T follicular helper cell (primary cell): ENCODE measurements at places on chromosomes 7 and 10.

- no peak for DNase-seq
These were observed 45.6 kb downstream of the SFMBT2 start for GRCh38 chr10:7365027-7365745.

DNA sequence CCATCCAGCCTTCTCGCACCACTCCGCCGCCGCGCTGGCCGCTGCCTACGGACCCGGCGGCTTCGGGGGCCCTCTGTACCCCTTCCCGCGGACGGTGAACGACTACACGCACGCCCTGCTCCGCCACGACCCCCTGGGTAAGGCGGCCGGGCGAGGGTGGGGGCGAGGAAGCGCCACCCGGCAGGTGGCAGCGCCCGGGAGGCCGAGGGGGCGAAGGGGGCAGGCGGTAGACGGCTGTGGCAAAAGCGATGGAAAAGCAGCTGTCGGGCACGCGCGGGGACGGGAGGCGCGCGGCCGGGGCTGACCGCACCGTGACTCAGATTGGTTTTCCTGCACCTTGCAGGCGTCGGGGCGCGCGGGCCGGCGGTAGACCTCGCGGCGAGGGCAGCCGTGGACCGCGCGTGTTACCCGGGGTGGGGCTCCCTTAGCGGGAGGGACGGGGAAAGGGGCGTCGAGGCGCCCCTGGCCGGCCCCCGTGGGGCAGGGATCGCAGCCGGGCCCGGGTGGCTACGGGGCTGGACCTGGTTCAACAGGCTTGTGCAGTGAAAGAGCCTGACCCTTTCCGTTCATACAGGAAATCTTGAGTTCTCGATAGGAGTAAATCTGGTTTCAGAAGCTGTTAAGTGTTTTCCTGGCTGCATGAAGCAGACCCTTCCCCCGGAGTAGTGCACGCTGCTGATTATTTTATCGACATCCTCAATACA lies 608 bp downstream of the HHEX start:
- no peak for DNase-seq

- DNase-seq, result no peak
These were observed 257.2 kb downstream of the GRID1 start for GRCh38 chr10:86109421-86109820.

DNA sequence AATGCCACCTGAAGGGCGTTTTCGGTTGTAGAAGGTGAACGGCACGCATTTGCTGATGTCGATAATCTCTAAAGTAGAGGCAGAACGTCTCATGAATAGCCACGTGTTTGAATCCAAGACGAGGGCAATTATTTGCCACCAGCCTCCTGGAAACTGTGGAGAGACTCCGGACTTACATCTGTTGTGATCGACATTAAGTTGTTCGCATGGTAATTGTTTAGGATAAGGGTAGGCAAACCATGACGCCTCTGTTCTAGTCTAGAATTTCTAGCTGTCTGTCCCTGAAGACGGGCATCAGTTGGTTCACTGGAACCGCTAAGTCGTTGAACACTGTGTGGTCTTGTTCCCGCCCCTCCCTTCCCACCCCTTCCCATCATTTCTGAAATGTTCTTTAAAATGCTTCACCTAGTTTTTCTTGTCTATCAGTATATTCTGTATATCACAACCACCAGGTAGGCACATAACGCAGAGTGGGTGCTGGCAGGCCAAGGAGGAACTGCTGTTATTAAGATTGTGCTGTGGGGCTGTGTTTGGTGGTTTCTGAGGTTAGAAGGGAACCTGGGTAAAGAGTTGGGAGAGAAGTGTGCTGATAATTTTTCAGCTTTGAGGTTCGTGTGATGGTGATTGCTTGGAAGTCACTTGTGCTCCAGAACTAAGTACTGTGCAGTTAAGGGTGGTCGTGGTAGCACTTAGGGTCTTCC lies 1.2 kb downstream of the UBE3C start:
- peak; percentile 7 for DNase-seq

DNA sequence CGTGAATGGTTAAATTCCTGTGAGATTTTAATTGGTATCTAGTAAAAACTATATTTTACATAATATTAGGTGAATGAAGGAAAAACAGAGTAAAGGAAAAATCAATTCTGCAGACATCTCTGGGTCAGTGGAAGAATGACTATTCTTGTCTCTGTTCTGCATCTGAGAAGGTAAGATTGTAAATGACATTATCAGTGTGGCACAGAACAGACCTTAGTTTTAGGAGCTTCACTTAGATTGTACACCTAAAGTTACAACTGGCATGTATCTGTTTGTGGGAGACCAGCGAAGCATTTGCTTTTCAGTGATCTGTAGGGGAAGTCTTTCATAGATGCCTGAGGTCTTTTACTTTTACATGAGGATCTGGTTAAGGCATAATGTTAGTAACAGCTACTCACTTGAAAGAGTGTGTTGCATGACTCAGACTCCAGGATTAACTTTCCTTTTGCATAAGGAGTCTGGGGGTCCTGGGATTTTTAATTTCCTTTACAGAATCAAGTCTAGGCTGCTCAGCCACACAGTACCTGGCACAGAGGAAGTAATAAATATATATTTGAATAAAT lies 56.2 kb downstream of the JMJD1C start:
- DNase-seq, result no peak

- DNase-seq, result no peak
These were observed 39.9 kb downstream of the AVL9 start for GRCh38 chr7:32535162-32535702.

- DNase-seq, result no peak
These were observed 8.4 kb upstream of the LGI1 start for GRCh38 chr10:93749218-93749799.

GRCh38 chr10:23406409-23406808 lies 32.5 kb upstream of the OTUD1 start:
- no peak for DNase-seq

DNA sequence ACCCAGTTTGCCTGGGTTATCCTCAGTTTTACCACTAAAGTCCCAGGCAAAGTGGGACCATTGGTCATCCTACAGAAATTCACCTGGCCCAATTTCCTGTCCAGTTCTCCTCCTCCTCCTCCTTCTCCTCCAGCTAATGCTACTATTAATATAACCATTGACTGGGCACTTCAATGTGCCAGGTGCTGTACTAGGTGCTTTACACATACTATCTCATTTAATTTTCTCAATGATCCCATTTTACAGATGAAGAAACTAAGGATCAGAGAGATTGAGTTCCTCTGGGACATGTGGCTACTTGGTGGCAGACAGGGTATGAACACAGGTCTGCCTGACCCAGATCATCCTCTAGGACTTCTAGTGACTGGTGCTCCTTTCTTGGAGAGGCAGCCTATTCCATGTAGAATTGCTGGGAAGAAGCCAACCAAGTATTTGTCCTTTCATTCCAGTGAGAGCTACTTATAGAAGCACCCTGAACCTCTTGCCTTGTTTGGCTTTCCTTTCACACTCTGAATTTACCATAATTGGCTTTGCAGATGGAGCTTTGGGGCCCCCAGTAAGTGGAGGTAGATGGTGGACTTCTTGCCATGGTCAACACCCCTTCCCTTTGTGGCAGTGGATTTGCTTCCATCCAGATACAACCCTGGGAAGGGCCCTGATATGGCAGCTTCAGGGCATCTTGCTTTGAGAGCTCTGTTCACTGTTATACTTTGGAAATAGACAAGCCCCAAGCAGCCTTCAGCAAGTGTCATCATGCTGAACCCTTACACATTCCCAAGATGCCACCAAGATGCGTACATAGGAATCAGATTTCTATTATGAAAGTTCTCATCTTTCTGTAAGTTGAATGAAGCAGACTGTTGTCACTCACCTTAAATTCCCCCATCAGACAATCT lies 78.7 kb downstream of the MYOF start:
- no peak for DNase-seq

DNA sequence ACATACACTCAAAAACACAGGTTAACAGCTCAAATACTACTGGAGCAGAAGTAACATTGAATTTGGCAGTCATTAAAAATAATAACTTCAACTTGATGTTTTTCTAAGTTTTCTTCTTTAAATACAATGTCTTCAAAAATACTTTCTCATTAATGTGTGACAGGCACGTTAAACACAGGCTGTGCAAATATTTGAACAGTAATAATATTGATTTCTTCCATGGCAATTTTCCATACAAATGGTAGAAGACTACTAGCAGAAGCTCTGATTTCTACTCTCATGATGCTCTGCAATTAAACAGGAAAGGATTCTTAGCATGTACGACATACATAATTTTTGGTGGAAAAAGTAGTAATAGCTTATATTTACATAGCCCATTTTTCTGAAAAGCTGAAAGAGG lies 47.4 kb downstream of the NRP1 start:
- DNase-seq, result no peak

DNA sequence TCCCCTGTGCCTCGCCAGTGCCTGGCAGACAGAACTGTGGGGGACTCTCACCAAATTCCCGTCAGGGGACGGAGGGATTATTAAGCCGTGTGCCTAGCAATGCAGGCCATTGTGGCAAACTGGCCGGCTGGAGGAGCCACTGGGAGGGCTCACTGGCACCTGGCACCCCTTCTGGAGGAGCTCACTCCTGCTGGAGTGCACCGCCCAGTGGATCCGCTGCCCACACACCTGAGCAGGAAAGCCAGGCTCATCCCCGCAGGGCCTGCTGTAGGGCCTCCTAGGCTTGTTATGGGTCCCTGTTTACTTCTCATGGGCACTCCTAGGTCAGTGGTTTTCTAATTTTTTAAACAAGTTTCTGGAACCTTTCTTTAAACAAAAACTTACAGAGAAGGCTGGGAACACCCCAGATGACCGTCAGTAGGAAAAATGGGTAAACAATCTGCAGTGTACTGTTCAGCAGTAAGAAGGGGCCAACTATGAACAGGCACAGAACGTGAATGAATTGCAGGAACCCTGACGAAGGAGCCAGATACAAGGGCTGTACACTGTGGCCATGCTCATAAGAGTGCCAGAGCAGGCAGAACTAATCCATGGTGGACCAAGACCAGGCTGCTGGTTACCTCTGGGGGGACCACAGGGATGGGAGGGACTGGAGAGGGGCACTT lies 64.8 kb downstream of the LANCL2 start:
- DNase-seq, result no peak

GRCh38 chr7:85074016-85074415 lies 112.8 kb downstream of the SEMA3D start:
- no peak for DNase-seq

GRCh38 chr7:150398965-150399320 lies 19.8 kb downstream of the ZNF775 start:
- DNase-seq, result no peak

DNA sequence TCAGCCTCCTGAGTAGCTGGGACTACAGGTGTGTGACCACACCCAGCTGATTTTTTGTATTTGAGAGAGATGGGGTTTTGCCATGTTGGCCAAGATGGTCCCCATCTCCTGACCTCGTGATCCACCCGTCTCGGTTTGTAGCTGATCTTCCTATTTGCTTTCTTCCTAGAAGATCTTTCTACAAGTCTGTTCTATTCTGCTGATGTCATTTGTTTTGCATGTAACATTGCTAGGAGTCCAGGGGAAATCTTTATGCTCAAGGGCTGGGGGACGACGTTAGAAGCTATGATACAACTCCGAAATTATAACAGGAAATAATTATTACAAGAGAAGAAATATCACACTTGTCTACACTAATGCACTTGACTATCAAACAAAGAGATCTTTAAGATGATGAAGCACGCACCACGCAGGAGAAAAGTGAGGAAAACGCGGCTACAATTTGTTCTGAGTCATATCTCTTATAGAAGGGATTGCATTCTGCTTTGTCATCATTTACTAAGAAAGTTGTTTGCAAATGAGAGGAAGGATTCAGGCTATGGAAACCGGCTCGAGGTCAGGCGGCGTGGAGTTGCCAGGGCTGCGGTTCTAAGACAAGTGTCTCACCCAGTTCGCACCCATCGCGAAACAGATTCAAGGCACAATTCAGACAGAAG lies 103.0 kb upstream of the CARD11 start:
- no peak for DNase-seq

GRCh38 chr7:100204454-100204853 lies 15.3 kb upstream of the PVRIG start:
- DNase-seq, result no peak

GRCh38 chr10:18043148-18044006 lies 91.7 kb downstream of the SLC39A12 start:
- DNase-seq, result no peak

DNA sequence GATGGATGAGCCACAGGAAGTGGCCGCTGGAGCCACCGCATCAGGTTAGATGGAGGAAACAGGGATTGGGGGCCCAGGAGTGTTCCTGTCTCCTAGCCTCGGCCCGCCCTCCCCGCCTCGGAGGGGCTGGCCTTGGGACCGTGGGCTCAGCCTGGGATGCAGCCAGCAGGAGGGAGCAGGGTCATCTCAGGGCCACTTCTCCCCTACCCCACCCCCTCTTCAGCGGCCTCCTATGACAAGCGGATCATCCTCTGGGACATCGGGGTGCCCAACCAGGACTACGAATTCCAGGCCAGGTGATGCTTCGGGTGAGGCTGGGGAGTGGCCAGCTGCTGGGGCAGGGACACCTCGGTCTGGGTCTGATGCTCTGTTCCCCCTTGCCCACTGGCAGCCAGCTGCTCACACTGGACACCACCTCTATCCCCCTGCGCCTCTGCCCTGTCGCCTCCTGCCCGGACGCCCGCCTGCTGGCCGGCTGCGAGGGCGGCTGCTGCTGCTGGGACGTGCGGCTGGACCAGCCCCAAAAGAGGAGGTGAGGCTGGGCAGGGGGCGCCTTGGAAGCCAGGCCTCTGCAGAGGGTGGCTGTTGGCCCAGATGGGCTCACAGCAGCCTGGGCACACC lies 4.7 kb downstream of the LRWD1 start:
- no peak for DNase-seq

DNA sequence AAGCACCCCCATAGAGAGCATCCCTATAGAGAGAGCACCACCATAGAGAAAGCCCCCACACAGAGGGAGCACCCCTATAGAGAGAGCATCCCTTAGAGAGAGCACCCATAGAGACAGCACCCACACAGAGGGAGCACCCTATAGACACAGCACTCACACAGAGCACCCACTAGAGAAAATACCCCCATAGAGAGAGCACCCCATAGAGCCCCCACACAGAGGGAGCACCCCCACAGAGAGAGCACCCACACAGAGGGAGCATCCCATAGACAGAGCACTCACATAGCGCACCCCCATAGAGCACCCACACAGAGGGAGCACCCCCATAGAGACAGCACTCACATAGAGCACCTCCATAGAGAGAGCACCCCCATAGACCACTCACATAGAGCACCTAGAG lies 48.6 kb downstream of the INSIG1 start:
- DNase-seq, result no peak

GRCh38 chr10:119305860-119306513 lies 98.6 kb downstream of the GRK5 start:
- peak; percentile 80 for DNase-seq

- no peak for DNase-seq
These were observed 1055.9 kb downstream of the KCNMA1 start for GRCh38 chr10:76581506-76582256.
